ENCODE measurements at places on chromosomes 2 and 18. TPM values are rescaled to one million over a fixed set of nuclear protein-coding genes. Genes with fewer than 3 reads are reported as not detected.

The MYO5B gene
- 10.2 TPM for total RNA-seq

The CSRNP3 gene
- 1.3 TPM for total RNA-seq

The ASAP2 gene
- 13.2 TPM for total RNA-seq

GRCh38 chr18:29003194-29003593 is 826.3 kb upstream of the CDH2 start:
- H3K36me3 ChIP-seq, result no peaks in the 10 kb centered on the region
- H3K4me3 ChIP-seq, result no peak overlapping the region
- no peak overlapping the region for H3K27ac ChIP-seq

GRCh38 chr2:85935746-85936208 is 47.0 kb upstream of the ST3GAL5 start:
- H3K27ac ChIP-seq, result no peak overlapping the region
- H3K4me3 ChIP-seq, result no peak overlapping the region
- H3K36me3 ChIP-seq, result no peaks in the 10 kb centered on the region
- H3K27me3 ChIP-seq, result no peaks in the 10 kb centered on the region
- DNase-seq, result no peak

The DNAJC5G gene
- total RNA-seq, result 0.94 TPM

The NCKAP5 gene
- total RNA-seq, result 3.6 TPM

DNA sequence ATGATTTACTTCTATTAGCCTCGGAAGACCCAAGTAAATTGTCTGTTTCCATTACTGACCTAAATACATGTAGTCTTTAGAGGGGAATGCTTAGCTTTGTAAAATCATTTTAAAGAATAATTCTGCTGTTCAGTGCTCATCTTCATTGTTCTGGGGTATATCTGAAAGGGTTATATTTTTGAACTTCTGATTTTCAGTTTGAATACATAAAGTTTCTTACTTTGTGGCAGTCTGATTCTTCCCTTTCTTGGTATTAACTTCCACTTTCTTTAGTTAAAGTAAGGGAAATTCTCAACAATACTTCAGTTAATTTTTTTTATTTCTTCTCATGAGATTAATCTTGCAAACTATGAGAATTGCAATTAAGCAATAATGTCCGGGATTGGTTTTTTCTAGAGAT is 148.4 kb downstream of the DOCK10 start:
- no peaks in the 10 kb centered on the region for H3K36me3 ChIP-seq
- no peak overlapping the region for H3K27ac ChIP-seq
- no peak for DNase-seq
- no peak overlapping the region for H3K4me3 ChIP-seq

GRCh38 chr18:32613821-32614220 is 143.1 kb upstream of the GAREM1 start:
- no peak for DNase-seq
- H3K27ac ChIP-seq, result no peak overlapping the region
- no peak overlapping the region for H3K4me3 ChIP-seq
- no peaks in the 10 kb centered on the region for H3K36me3 ChIP-seq

- no peak overlapping the region for H3K4me3 ChIP-seq
- no peaks in the 10 kb centered on the region for H3K36me3 ChIP-seq
- no peak overlapping the region for H3K27ac ChIP-seq
- no peak for DNase-seq
Measured at GRCh38 chr2:128477891-128478290, 159.2 kb upstream of the HS6ST1 start.
